ENCODE measurements at places on chromosomes 5 and 9.

DNA sequence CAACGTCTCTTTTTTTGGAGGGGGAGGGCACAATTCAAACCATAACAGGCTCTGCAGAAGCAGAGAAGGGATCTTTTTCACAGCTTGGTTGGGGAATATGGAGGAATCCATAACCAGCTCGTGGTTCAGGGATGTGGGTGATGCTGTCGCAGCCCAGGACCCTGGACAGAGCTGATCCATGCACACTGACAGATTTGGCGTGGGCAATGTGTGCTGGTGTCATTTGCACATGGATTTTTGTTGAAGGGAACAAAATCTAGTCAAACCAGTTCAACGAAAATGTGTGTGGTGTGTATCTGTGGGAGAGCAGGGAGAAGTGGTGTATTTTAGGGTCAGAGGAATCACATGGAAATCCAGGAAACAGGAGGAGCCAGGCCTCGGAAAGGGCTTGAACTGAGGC is 4.2 kb downstream of the DOCK2 start:
- DNase-seq, result no peak

- peak; percentile 17 for DNase-seq
Observed at GRCh38 chr5:65100911-65101631, 332.3 kb downstream of the CWC27 start.

- DNase-seq, result no peak
Observed at GRCh38 chr5:143588933-143589662, 185.6 kb upstream of the NR3C1 start.

GRCh38 chr5:40441733-40442132 is 238.0 kb upstream of the PTGER4 start:
- peak; percentile 66 for DNase-seq

- no peak for DNase-seq
Observed at GRCh38 chr5:131671409-131671808, 36.4 kb upstream of the RAPGEF6 start.

- no peak for DNase-seq
Observed at GRCh38 chr5:113776832-113777525, 263.5 kb downstream of the YTHDC2 start.

DNA sequence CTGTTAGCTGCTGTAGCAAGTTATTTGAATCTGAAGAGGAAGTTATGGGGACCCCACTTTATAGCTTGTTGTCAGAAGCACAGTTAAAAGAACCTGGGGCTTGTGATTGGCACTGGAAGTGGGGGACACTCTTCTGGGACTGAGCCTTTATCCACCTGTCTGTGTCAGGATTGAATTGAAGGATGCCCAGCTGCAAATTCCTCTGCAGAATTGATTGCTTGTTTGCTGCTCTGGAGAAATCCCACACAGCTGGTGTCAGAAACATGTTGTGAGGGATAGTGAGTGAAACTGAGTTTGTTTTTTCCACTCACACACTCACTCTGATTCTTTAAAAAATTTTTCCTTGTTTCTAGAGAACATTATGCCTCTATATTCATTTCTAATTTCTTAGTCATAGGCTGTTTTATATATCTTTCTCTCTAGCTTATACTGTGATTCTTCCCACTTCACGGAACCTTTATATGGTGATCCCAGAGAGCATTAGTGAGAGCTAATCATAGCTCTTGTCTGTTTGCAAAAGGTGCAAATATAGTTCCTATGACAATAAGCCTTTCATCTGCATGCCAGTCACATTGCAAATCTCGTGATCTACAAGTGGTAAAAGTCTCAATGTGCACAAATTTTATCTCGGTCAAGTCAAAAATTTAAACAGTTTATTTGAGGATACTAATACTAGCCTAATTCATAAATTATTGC is 188.5 kb upstream of the EDIL3 start:
- DNase-seq, result no peak

GRCh38 chr5:98349251-98349989 is 424.0 kb upstream of the RGMB start:
- no peak for DNase-seq

GRCh38 chr9:106861640-106862109 is 1.3 kb upstream of the ZNF462 start:
- no peak for DNase-seq

DNA sequence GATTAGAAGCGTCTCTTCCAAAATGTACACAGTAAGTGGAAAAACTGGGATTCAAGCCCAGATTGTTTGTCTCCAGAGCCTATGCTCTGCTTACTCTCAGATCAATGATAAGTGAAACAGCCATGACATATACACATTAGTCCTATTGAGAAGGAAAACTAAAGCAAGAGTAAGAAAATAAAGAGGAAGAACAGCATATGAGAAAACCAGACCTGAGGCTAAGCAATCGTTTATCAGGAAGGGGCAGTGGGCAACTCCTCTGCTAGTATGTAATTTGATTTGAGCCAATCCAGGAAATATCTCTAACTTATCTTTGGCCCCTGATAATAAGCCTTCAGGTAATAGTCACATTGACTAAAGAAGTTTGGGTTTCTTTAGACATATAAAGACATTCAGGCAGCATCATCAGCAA is 789.9 kb upstream of the C9orf72 start:
- DNase-seq, result no peak

- DNase-seq, result no peak
Observed at GRCh38 chr5:150192462-150192861, 2.6 kb downstream of the SLC6A7 start.

GRCh38 chr9:99046542-99047071 is 58.3 kb upstream of the TGFBR1 start:
- DNase-seq, result no peak

DNA sequence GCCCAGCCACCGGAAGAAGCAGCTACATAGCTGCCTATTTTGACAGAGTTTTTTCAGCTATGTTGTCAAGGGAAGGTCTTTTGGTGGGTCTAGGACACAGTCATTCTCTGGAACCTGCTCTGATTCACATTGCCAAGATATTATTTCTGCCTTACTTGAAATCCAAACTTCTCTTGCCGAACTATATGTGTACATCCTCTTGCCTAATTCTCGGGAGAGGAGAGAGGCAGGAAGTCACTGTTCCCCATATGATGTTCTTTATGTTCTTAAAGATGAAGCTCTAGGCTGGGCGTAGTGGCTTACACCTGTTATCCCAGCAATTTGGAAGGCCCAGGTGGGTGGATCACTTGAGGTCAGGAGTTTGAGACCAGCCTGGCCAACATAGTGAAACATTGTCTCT is 8.6 kb downstream of the TMEM252 start:
- no peak for DNase-seq

DNA sequence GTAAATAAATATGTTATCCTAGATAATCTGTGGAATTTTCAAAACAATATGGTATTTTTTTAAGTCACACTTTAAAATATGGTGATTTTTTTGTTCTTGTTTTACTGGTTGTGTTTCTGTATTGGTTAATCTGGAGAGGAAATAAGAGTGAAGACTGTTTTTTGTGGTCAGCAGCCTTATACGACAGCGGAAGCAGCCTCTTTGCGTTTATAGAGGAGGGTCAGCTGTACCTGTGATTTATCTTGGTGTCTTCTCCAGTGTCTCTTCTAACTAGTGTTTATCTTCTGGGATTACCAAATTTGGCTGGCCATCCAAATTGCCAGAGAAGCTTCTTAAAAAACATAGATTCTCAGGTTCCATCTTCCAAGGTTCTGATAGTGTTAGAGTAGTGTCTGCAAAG is 58.7 kb downstream of the ICE1 start:
- DNase-seq, result no peak

- no peak for DNase-seq
Observed at GRCh38 chr5:154844809-154845208, 5.6 kb downstream of the FAXDC2 start.

Data from activated naive CD8-positive, alpha-beta T cell treated with anti-CD3 and anti-CD28 coated beads for 36 hours (primary cell).